GDM1 (cell line): ENCODE measurements at places on chromosomes 4 and X.

GRCh38 chr4:36243355-36244256 is 708 bp downstream of the ARAP2 start:
- no peak for DNase-seq

- no peak for DNase-seq
Observed at GRCh38 chrX:19342331-19342906, 1.3 kb upstream of the PDHA1 start.

DNA sequence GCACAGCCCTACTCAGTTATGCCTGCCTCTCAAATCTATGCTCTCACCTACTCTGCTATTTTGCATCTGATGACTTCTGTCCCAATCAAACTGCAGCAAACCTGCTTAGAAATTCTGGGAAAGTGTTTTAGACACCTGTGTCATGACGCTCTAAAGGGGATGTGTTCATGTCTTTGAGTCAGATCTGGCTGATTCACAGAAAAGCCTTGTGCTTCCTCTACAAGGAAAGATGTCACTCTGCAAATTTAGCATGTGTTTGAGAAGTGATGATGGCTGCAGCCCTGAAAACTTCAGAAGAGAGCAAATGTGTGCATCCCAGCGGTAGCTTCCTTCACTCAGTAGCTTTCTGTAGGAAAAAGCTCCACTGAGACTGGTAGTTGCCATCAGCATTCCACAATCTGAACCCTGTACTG is 235.4 kb downstream of the MGST2 start:
- DNase-seq, result no peak

DNA sequence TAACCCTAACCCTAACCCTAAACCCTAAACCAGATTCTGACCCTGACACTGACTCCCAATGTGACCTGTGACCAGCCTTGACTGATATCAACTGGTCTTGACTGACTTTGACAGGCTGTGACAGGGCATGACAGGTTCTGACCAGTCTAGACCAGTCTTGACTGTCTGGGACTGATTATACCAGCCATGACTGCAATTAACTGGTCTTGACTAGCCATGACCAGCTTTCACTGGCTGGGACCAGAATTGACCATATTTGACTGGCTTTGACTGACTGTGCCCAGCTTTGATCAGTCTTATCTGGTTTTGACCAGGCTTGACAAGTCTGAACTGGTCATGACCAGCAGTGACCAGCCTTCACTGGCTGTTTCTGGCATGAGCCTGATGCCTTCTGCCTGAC is 95.5 kb downstream of the BMP15 start:
- no peak for DNase-seq
